ENCODE measurements at places on chromosomes 2 and 18. TPM values are rescaled to one million over a fixed set of nuclear protein-coding genes. Genes with fewer than 3 reads are reported as not detected.

DNA sequence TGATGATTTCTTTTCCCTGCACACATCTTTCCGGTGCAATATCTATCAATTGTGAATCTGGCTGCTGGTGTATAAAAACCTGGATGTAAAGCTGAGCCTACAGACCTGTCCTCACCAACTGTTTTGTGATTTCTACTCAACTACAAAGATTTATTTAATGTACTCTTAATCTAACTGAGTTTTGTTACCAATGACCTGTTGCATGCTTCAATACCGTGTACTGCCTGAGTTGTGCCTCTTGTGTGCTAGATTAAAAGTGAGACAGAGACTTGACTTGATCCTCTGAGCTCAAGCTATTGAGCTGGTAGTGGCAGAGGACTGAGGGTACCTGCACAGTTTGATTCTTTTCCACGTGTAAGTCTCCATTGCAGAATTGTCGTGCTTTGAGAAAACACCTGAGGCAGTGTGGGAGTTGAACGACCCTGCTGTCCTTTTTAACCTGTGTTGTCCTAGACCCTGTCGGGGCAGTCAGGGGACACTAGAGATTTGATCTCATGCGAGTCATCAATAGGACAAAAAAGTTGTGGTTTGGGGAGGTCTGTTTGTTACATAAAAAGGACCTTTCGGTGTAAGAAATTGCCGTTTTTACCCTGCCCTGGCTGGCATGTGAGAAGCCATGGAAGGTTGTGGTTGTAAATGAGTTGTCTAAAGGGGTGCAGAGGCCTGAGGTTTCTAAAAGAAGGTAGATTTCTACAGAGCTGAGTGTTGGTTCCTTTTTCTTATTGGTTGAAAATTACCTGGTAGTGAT is 231.3 kb downstream of the ALPK2 start:
- no peak for DNase-seq

DNA sequence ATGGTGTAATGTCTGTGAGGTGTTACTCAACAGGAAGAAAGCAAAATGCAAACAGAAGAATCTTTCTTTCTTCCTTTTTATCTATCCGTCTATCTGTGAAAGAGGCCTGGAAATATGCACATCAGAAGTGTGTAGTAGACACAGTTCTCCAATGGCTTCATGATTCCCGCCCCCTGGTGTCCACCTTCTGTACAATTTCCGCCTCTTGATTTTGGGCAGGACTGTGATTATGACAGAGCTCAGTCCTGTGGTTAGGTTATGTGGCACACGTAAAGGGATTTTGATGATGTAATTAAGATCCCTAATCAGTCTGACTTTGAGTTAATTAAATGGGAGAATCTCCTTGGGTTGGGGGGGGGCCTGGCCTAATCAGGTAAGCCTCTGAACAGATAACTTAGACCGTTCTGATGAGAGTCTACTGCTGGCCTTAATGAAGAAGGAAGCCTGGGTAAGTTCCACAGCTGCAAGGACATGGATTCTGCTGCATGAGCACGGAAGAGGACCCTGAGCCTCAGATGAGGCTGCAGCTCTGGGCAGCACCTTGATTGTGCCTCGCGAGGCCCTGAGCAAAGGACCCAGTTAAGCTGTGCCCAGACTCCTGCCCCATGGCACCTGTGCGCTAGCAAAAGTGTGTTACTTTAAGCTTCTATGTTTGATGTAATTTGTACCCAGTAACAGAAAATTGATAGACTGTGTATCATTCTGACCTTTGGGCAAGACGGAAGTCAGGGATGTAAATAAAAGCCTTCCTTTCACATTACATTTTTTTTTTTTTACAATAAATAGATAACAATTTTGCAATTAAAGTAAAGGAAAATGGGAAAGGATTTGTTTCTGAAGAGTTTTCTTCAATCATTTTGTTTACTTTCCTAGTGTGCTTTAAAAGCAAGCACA is 11.3 kb upstream of the KCNF1 start:
- no peak for DNase-seq

GRCh38 chr2:145551686-145552085 is 1031.8 kb upstream of the ZEB2 start:
- no peak for DNase-seq

- DNase-seq, result no peak
Measured at GRCh38 chr2:236974752-236975151, 110.9 kb upstream of the COPS8 start.

DNA sequence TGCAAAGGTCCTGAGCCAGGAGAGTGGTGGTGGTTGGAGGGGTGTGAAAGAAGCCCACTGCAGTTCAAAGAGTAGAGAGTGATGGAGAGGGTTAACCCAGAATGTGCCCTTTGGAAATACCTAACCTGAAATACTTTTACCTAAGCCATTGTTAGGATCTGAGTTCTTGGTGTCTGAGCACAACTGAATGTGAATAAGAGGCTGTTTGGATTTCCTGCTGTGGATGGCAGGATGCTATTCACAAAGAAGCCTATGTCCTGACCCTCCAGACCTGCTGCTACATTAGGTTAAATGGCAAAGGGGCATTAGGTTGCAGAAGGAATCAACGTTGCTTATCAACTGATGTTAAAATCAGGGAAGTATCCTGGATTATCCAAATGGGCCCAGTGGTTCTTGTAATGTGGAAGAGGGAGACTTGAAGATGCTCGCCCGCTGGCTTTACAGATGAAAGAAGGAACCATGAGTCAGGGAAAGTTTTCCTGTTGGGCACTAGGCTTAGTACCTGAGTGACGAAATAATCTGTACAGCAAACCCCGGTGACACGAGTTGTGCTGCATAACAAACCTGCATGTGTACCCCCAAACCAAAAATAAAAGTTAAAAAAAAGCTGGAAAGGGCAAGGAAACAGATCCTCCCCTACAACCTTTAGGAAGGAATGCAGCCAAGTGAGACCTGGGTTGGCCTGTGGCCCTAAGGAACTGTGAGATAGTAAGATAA is 27.2 kb downstream of the ITGA6 start:
- no peak for DNase-seq

- no peak for DNase-seq
Measured at GRCh38 chr2:168858146-168858545, 32.1 kb downstream of the SPC25 start.

DNA sequence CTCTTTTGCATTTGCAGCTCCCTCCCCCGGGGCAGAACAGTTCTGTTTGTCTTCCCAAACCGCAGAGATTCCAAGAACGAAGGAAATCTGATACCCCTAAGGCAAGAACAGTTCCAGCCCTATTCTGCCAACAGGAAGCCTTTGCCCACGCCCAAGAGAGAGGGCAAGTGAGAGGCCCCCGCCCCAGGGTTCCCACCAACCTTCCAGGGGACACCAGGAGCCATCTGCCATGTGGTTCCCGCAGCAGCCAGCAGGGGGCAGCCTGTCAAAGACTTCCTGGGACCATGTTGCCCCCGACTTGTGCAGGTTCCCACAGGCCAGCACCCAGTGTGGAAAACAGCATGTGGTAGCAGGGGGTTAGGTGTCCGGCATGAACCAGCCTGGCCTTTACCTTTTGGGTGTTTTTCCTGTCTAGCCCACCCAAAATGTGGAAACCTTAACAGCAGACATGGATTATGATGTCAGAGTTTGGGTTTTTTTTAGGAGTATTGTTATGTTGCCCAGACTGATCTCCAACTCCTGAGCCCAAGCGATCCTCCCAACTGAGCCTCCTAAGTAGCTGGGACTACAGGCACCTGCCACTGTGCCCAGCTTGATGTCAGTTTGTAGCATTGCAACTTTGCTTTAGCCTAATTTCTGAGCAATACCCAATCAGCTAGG is 21.7 kb upstream of the EFHD1 start:
- DNase-seq, result peak; percentile 18

DNA sequence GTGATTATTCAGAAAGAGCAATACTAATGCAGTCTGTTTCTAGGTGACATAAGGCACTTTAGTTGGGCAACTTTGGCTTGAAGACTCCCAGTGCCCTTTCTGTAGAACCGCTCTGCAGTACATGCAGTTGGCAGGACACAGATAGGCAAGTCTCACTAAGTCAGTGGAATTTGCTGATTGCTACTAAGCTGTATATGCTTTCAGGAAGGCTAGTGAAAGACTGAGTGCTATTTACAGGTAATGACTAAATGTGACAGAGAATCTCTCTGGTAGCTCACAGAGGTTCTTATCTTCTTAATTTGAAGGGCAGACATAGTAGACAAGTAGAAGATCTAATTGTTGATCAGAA is 243.0 kb downstream of the WDPCP start:
- no peak for DNase-seq

GRCh38 chr18:10838553-10838952 is 310.8 kb downstream of the PIEZO2 start:
- DNase-seq, result no peak

- no peak for DNase-seq
Measured at GRCh38 chr2:60221098-60221497, 332.4 kb downstream of the BCL11A start.

DNA sequence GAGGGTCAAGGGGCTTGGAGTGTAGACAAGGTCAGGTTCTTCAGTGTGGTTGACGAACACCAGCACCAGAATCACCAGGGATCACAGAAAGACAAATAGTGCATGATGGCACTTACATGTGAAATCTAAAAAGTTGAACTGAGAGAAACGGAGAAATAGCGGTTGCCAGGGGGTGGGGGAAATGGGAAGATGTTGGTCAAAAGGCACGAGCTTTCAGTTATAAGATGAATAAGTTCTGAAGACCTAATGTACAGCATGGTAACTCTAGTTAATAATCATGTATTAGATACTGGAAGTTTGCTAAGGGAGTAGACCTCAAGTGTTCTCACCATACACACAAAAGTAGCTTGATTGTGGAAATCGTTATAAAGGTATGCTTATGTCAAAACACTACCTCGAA is 43.7 kb upstream of the DARS1 start:
- DNase-seq, result no peak

GRCh38 chr2:57049273-57049672 is 865.5 kb downstream of the CCDC85A start:
- no peak for DNase-seq

DNA sequence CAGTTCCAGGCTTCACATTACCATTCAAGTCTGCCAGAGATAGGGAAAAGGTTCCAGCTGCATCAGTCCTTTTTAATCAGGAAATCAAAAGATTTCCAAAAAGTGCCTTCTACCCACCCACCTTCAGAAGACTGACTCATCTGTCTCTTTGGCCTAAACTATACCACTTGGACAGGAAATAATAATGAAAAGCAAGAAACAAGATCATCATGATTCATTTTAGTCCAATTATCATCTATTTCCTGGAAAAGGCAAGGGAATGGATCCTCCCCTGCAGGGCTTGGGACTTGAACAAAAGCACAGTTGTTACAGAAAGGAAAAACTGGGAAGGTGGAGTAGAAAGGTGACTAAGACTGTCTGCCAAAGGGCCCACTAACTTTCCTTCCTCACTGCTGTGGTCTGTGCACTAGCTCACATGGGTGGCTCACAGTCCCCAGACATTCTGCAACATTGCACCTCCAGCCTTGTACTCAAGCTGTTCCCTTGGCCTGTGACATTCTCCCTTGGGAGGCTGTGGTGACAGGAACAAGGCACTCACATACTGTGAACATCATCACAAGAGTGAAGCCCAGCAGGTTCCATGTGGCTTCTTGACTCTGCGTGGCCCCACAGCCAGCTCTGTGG is 75.3 kb downstream of the VSNL1 start:
- DNase-seq, result no peak

GRCh38 chr2:86201671-86202335 is 2.5 kb downstream of the MRPL35 start:
- no peak for DNase-seq

DNA sequence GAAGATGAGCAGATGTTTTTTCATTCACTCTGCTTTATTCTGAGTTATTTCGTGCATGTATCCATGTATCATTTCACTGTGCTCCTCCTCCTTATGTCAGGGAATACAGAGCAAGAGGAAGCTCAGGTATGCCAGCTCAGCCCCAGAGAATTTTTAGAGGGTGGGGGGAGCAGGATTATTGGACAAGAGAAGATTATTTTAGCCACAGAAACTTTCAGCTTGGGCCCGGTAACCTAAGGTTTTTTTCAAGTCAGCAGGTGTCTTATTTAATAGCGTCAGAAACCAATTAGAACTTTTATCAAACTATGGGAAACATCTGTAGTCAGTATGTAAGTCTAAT is 232.9 kb upstream of the SIX3 start:
- no peak for DNase-seq

DNA sequence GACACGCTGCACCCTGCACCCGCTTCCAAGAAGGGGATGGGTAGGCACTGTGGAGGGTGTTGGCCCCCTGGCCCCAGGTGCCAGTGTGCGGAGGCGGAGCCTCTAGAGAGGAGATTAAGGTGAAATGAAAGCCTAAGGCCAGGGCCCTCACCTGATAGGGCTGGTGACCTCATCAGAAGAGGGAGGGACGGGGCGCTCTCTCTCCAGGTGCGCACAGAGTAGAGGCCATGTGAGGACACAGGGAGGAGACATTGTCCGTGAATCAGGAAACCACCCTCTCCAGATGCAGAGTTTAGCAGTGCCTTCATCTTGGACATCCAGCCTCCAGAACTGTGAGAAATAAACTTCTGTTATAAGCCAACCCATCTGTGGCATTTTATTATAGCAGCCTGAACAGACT is 62.3 kb downstream of the PSMG2 start:
- no peak for DNase-seq

- no peak for DNase-seq
Measured at GRCh38 chr18:26771524-26771923, 94.0 kb downstream of the AQP4 start.

DNA sequence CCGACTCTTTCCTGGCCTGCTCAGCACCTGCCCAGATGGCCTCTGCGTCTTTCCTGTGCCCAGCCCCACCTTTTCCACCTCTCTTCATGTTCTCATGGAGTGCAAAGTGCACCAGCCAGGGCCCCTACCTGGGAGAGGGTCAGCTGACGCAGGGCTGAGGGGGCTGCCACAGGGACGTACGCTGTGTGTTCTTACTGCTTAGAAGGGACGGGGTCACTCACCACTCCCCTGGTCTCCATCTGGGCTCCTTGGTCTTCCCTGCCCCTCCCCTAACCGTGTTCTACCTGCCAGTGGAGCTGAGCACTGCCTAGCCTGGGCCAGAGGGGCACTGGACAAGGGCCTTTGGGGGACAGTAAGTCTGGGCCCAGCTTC is 8.6 kb downstream of the ERFE start:
- DNase-seq, result no peak

Gene ICOS
- polyA plus RNA-seq, result not detected

Gene MAP3K19
- polyA plus RNA-seq, result 0.73 TPM

Gene PDE11A
- polyA plus RNA-seq, result 9.4 TPM

Gene SCLY
- polyA plus RNA-seq, result 34.0 TPM

Gene SOWAHC
- polyA plus RNA-seq, result 16.7 TPM

Gene RTP5
- not detected for polyA plus RNA-seq

Gene RAX
- not detected for polyA plus RNA-seq

Gene WDR12
- polyA plus RNA-seq, result 146 TPM

Gene KYNU
- polyA plus RNA-seq, result 5.3 TPM

Gene SERPINB3
- 0.12 TPM for polyA plus RNA-seq

Gene SPATA3
- not detected for polyA plus RNA-seq

Gene ACTG2
- 0.40 TPM for polyA plus RNA-seq

Measured in left kidney (tissue), 8 donors.